ENCODE measurements at places on chromosomes 11 and 22. TPM values are rescaled to one million over a fixed set of nuclear protein-coding genes. Genes with fewer than 3 reads are reported as not detected.

IZUMO1R gene
- not detected for polyA plus RNA-seq

BAIAP2L2 gene
- polyA plus RNA-seq, result 1.7 TPM

RIMBP3C gene
- polyA plus RNA-seq, result 0.15 TPM

ACR gene
- 0.33 TPM for polyA plus RNA-seq

TMEM25 gene
- 24.2 TPM for polyA plus RNA-seq

MMP8 gene
- not detected for polyA plus RNA-seq

Measured in ovary (tissue), 10 donors.